ENCODE measurements at places on chromosomes 3 and 15. TPM values are rescaled to one million over a fixed set of nuclear protein-coding genes. Genes with fewer than 3 reads are reported as not detected.

The GRM2 gene
- 0.21 TPM for total RNA-seq

The CIDEC gene
- not detected for total RNA-seq

The ADAMTS9 gene
- total RNA-seq: 165 TPM

The ALPK3 gene
- total RNA-seq: 64.6 TPM

The PRR20G gene
- total RNA-seq: not detected

The SHF gene
- 7.3 TPM for total RNA-seq

The ACVR2B gene
- 27.8 TPM for total RNA-seq

The HCLS1 gene
- 6.9 TPM for total RNA-seq

The LTF gene
- total RNA-seq: 13.0 TPM

The CEP19 gene
- total RNA-seq: 2.6 TPM

The GCSAM gene
- 0.41 TPM for total RNA-seq
